Glomerular endothelial cell (primary cell): ENCODE measurements at places on chromosomes 16 and 17. TPM values are rescaled to one million over a fixed set of nuclear protein-coding genes. Genes with fewer than 3 reads are reported as not detected.
A peak's percentile ranks its signal among the peaks of the same experiment; 100 is the strongest.

The TBC1D3C gene
- total RNA-seq = not detected in 2 replicates

The PDILT gene
- not detected in 2 replicates for total RNA-seq

The NLRC3 gene
- total RNA-seq = 7.5 and 7.6 TPM in 2 replicates

The MT1A gene
- total RNA-seq = 16.4 TPM in 1 of 2 replicates, not detected in the other

The IRX3 gene
- 2.4 and 3.0 TPM in 2 replicates for total RNA-seq

- DNase-seq = no peak
These were observed 13.4 kb upstream of the NLK start for GRCh38 chr17:28029044-28029443.

DNA sequence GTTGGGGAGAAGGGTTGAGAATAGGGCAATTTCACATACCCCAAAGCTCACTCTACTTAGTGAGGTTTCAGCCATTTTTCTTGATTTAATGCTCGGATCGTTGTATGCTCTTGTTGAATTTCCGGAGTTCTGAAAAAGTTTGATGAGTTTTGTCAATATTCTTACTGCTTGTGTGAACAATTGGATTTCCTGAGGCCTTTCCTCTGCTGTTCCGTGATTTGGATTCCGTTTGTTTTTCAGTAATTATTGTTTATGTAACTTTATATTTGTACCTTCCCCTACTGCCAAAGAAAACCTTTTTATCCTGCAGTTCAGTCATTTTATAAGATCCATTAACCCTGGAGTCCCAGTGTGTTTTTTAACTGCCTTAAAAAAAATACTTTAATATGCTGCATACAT lies 62.9 kb downstream of the PHKB start:
- DNase-seq = peak; percentile 7

DNA sequence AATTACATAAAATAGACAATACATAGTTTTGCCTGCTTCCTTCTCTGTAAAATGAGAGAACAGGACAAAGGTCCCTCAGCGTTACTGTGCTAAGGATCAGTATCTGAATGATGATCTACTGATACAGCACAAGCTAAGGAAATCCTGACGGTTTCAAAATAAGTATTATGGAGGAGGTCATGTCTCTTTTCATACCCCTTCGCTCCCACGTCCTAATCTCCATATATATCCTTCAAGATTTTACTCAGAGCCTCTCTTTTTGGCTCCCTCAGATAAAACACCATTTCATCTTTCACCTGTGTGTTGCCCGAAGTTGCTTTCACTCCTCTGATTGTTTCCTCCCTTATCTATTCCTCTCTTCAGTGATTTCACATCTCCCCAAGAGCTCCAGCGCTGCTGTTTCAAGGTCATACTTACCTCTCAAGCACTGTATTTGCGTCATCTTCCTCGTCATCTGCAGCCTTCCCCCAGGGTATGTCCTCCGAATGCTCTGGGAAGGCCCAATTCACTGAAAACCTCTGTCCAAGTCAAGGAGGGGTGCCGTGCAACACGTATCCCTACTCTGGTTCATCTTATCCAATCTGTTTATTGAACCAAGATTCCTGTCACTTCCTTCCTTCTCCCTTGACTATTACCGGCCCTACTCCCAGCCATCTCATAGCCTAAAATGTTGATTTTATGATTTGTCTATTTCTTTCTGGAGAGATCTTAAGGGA lies 1.2 kb upstream of the BLTP2 start:
- no peak for DNase-seq

- no peak for DNase-seq
These were observed 13.5 kb downstream of the SARM1 start for GRCh38 chr17:28385037-28385400.

DNA sequence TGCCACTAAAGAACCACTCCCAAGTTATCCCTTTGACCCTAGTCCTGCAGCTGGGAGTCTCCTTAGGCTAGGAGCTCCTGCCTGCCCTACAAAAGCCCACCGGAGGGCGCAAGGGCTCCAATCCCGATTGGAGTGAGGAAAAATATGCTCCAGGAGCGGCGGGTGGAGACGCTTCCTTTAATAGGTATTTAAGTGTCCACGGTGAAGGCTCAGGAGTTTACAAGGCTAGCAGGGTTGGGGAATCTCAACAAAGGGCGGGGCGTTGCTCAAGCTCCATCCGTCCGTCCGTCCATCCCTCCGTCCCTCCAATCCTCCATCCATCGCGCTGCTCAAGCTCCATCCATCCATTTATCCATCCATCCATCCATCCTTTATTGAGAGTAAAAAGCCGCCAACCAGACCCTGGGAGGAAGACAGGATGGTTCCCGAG lies 556 bp upstream of the SPNS1 start:
- DNase-seq = peak; percentile 16

DNA sequence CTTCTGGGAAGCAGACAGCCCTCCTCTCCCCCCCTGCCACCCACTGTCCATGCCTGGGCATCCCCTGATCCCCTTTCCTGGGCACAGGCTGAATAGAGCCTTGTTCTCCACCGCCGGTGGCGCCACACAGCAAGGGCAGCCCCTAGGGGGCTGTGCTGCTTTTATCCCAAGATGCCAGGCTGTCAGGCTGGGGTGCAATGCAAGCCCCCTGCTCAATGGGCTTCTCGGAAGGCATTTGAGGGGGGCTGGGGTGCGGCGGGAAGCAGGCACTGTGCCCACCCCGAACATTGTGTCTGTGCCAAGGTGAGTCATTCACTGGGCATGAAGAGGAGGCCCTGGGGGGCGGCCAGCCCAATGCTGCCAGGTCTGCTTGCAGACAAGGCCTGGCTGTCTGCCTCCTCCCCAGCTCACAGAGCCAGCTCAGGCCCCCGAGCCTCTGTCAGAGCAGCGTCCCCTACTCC lies 1.5 kb upstream of the GFAP start:
- no peak for DNase-seq

DNA sequence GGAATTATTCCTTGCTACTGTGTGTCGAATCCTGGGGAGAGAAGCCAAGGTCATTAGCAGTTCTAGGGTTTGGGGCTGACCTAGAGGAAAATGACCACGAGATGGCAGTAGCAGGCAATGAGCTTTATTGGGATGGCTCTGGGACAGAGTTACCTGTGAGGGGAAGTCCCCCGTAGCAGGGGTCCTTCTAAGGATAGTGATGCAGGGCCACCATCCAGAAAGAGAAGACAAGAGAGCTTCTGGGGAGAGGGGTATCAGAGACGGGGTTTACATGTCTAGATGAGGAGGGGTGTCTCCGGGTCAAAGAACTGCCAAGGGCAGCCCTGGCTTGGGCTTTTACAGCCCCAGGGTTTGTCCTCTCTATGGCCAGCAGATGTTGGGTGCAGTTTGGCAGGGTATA lies 6.4 kb upstream of the GGT6 start:
- DNase-seq = peak; percentile 25
